Stimulated activated CD8-positive, alpha-beta memory T cell treated with anti-CD3 and anti-CD28 coated beads, Interleukin-4, amount 100 ng/mL, for 24 hours (primary cell): ENCODE measurements at places on chromosomes 2 and 18.

DNA sequence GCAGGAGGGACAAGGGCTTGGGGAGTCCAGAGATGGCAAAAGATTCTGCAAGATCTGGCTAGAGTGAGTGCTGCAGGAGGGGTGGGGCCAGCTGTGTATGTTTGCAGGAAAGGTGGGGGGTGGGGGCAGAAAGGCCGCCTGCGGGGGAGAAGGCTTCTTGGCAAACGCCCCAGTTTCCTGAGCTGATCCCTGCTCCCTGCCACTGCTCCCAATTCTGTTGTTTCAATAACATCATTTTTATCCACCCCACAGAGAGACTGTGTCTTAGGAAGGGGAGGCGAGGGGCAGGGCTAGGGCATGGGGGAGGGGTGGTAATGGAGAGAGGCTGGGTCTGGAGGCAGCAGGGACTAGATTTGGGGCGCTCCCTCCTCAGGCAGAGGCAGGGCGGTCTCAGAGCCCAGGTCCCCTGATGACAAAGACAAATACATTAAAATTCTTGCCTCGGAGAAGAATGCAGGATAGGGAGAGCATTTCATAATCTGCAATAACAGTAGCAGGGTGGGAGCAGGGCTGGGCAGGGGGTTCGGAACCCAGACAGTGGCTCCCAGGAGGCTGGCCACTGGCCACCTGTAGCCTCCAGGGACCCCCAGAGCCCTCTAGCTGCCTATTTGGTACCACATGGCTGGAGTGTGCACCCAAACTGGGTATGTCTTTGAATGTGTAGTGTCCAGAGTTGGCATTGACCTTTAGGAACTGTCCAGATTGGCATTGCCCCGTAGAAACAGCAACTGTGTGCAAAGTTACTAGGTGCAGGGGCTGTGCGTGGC is 2.1 kb upstream of the WNT6 start:
- no peak for DNase-seq

DNA sequence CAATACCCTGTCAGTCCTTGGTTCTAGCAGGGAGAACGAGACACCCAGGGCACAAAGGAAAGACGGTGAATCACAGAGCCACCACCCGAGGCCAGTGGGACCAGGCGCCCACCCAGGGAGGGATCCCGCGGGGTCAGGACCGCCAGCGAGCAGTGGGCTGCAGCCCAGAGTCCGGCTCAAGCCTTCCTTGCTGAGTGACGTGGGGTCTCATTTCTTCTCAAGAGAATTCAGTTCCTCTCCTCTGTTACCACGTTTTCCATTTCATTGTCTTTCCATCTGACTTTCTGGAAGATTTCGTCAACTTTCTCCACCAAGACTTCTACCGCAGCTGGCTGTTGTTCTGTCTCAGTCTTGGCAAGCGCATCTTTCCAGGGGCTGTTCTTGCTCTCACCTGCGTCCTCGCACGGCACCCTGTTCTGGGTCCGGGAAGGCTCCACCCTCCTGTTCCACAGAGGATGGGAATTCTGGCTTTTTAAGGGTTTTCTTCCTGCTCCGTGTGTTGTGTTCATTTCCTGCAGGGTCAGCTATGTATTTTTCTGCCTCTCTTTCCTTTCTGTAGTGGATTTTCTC is 248.6 kb downstream of the NDUFA10 start:
- DNase-seq, result no peak

GRCh38 chr18:24600076-24600654 is 139.7 kb downstream of the HRH4 start:
- DNase-seq, result no peak

DNA sequence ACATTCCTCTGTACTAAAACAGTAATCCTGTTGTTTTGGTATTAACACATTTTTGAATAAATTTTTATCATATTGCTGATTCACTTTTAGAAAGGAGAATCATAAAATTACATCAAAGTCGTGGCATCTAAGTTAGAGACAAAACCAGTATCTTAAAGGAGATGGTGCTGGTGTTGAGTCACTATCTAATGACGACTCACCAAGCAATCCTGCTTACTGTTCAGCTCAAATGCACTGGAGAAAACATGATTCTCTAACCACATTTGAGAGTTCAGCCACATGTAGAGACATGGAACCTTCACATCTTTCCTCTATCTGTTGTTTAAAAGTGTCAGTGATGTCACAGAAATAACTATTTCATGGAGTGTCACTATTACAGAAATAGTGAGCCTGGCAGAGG is 473.8 kb downstream of the TGIF1 start:
- no peak for DNase-seq

GRCh38 chr2:176650104-176650837 is 381.0 kb downstream of the MTX2 start:
- no peak for DNase-seq

DNA sequence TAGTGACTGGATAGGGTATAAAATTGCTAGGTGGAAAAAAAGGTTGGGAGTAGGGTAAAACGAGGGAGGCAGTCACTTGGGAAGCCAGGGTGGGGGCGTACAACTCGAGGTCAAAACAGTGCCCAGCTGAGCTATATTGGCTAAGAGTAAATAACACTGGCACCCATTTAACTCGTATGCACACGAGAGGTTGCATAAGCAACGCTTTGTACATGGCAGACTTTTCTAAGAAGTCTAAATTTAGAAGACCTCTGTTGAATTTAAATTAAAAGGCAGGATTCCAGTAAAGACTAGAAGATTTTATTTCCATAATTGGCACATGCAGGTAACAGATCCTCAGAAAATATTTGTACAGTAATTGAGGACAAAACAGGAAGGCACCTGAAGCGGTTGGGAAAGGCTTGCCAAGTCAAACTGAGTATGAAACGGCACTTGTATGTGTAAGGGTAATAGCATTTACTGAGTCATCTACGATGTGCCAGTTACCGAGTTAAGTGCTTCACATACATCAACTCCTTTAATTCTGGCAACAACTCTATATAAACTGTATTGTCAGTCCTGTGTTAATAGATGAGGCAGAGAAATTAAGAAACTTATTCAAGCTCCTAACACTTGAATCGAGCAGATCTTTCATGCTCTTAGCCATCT is 1.4 kb upstream of the MALT1 start:
- no peak for DNase-seq

- DNase-seq, result no peak
Observed at GRCh38 chr2:190891372-190891771, 10.8 kb downstream of the GLS start.

- DNase-seq, result no peak
Observed at GRCh38 chr2:14642499-14642898, 10.0 kb downstream of the LRATD1 start.

GRCh38 chr18:66759050-66759828 is 155.3 kb upstream of the CDH19 start:
- no peak for DNase-seq

DNA sequence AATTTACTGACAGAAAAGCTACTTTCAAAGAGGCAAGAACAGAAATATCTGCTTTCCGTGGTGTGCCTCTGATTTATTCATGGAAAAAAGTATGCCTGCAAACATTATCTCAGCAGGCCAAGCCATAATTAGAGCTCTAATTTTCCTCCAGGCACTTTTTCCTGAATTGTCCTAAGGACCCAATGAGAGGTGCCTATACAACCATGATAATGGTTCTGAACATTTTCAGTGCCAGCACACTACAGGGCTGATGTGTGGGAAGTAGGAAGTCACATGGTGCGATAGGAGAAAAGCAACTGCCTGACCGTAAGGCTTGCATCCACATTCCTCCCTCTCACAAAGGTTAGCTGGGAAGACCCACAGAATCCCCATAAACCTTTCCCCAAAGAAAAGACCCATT is 45.9 kb upstream of the EGR4 start:
- DNase-seq, result no peak

GRCh38 chr2:159091381-159091780 is 122.9 kb downstream of the TANC1 start:
- DNase-seq, result no peak

- no peak for DNase-seq
Observed at GRCh38 chr18:36179562-36180355, 7.5 kb upstream of the MOCOS start.

DNA sequence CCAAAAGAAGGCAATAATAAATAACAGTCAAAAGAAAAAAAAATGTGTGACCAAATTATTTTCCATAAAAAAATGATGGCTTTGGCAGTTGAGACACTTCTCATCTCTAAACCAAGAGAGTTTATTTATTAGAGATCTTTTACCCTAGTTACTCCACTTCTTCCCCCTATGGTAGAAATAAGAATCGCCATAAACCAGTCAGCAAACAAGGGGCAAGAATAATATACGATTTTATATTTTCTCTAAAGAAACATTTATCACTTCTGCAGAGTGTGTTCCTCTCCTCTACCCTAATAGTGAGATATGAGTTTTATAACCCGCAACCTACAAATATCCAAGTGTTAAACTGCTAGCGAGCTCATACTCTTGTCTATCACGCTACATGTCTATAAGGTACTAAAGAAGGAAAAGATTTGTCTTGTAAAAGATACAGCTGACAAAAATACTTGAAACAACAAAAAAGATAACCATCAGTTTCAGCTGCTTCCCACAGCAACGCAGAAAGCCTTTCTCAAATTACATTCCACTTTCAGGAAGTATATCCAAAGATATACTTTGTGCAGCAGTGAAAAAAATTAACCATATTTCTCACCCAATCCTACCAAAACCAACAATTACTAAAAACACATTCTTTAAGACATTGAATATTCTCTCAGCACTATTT is 2.3 kb downstream of the RNF103 start:
- DNase-seq, result no peak

DNA sequence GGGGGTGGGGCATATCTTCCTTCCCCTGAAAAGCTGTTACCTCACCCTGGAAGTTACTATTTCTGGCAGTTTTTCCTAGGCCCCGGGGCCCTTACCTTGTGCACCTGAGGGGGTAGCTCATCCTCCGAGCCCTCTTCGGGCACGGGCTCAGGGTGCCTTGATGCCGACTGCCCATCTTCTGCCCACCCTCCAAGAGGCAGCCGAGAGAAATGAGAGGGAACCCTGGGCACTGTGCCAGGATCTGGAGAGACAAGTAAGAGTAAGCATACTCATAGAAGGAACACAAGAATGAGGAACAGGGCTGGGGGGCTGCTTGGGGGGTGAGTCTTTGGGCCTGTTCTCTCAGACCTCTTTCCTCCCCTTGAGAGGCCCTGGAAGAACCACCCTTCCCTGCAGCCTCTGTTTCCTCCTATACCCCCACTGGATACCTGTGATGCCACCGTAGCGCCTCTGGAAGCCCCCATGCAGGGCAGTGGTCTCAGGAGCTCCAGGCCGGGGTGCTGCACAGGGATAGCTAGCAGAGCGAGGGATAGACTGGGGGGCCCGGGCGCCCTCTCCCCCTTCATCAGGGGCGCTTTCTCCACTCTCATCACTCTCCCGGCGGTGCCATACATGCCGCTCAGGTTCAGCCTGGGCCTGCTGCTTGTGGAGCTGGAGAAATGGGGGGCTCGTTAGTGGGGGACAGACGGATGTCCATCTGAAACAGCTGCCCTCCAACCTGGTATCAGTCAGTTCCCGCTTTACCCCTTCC is 2.1 kb upstream of the ABCB6 start:
- DNase-seq, result no peak

DNA sequence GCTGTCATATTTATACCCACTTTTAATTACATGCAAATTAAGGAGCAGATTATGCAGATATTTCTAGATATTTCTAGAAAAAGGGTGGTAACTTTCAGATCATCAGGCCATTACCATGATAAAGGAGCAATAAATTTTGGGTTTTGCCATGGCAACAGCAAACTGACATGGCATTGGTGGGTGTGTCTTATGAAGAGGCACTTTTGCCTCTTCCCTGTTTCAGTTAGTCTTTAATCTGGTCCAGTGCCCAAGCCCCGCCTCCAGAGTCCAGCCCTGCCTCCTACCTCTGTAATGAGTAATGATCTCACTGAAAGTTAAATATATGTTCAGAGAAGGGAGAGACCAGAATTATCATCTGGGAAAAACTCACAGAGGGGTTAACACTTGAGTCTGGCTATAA is 124.8 kb downstream of the SCG2 start:
- no peak for DNase-seq

GRCh38 chr2:102514061-102514785 is 41.2 kb downstream of the SLC9A4 start:
- no peak for DNase-seq

DNA sequence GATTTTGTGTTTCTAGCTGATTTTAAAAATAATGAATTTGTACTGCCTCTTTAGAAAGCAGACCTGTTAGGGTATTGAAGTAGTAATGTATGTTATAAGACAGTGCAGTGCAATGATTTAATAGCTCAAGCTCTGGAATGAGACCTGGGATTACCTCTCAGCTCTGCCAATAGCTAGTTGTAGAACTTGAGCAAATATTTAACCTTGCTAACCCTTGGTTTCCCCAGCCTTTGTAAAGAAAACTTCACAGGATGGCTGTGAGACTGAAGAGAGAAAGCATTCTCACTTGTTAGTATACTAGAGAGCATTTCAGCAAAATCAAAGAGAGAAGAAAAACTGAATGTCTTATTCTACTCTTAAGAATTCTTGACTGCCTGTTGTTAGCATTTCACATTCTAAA is 293.9 kb downstream of the KIAA1328 start:
- no peak for DNase-seq

DNA sequence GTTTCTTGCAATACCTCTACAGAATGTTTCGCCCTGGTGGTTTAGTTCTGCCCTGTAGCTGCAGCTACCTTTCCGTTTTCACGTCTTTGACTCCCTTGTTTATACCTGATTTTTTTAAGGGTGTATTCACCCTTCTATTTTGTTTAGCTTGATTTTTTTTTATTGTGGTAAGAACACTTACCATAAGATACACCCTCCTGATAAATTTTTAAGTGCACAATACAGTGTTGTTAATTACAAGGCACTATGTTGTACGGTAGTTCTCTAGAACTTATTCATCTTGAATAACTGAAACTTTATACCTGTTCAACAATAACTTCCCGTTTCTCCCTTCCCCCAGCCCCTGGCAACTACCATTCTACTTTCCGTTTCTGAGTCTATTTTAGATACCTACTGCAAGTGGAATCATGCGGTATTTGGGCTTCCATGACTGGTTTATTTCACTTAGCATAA is 48.9 kb upstream of the NABP1 start:
- DNase-seq, result no peak

DNA sequence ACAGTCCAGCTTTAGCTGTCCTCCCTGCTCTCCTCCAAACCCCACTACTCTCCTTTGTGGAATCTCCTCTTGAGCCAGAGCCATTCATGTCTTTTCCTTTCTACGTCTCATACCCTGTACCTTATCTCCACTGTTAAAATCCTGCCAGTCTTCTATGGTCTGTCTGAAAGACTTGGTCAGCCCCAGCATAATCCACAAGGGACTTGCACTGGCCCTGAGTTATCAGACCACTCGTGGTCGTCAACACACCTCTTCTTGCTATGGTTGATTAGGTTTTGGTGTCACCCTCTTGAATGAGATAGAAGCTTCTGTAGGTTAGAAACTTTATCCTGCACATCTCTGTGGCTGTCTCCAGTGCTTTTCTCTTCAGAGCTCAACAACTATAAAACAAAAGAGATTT is 56.8 kb downstream of the MYO1B start:
- DNase-seq, result no peak

- no peak for DNase-seq
Observed at GRCh38 chr2:204282525-204282924, 262.8 kb upstream of the PARD3B start.
